ENCODE measurements at places on chromosomes 5 and 9.
A peak's percentile ranks its signal among the peaks of the same experiment; 100 is the strongest.

DNA sequence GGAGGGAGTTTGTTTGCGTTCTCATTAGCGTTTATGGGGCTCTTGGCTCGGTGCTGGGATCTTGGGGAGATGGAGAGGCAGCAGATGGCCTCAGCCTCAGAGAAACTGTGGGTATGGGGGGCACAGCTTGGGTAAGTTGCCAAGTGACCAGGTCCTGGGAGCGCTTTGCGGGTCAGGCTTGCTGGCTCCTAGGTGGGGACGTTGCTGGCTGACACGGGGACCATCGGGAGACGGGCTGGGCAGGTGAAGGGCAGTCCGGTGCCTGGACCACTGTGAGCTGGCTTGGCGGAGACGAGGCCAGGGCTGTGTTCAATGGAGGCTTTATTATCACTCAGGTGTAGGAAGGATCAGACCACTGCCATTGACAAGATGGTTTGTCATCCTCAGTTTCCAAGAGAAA lies 30.0 kb downstream of the FGD3 start:
- no peak for DNase-seq

GRCh38 chr9:111399772-111400563 lies 69.9 kb upstream of the OR2K2 start:
- no peak for DNase-seq

- no peak for DNase-seq
These were observed 461.3 kb upstream of the CLINT1 start for GRCh38 chr5:158320178-158320674.

GRCh38 chr9:114098021-114098935 lies 814 bp downstream of the KIF12 start:
- peak; percentile 58 for DNase-seq

DNA sequence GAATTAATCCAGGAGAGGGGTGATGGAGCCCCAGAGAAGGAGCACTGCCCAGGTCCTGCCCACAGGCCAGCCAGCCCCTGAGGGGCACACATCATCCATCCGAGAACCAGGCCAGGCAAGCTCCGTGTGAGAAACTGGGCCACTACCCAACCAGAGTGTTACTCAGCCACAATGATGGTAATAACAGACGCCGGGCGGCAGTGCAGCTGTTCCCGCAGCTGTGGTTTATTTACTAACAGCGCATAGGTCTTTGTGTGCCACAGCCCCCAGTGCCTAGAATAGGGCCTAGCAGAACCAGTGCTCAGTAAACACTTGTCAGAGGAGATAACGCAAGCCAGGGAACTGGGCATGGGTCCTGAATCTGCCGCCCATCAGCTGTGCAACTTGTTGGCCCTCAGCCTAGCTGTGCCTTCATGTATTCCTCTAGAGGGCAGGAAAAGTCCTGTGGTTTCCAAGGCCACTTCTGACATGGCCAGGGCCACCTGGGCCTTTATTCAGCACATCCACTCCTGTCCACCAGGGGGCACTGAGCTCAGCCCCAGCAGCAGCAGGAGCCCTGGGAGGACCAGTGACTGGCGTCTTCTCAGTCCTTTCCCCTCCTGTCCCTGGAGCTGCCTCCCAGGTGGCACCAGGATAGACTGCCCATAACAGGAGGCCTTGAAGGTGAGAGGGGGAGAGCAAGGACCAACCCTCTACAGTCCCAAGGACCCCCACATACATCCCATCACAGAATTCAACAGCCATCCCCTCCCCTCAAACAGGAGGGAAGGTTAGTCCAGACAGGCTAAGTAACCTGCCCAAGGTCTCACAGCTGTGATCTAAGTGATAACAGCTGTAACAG lies 2.1 kb downstream of the MXD3 start:
- peak; percentile 68 for DNase-seq

DNA sequence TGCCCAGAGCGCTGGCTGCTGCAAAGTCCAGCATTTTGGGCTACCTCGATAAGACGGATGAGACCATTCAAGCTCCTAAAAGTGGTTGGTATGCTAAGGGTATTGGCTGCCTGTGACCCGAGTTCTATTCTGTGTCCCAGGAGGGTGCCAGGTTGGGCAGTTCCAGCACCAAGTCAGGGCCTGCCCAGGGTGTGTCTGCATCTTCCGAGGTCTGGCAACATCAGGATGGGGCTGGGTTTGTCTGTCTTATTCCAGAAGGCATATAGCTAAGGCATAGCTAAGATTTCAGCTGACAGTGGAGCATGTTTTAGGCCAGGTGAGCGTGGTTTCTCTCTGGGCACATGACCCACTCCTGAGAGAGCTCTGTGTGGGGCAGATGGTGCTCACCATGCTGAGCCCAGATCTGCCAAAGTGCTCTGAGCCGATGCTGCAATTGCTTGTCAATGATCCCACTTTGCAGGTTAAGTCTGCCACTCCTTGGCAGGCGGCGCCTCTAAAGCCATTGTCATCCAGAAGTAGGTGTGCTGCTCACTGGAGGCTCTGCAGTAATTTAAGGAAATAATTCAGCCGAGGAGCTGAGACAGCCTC lies 7.8 kb downstream of the SLC9A3 start:
- no peak for DNase-seq
